ENCODE measurements at places on chromosomes 11 and 22.
A peak's percentile ranks its signal among the peaks of the same experiment; 100 is the strongest.

DNA sequence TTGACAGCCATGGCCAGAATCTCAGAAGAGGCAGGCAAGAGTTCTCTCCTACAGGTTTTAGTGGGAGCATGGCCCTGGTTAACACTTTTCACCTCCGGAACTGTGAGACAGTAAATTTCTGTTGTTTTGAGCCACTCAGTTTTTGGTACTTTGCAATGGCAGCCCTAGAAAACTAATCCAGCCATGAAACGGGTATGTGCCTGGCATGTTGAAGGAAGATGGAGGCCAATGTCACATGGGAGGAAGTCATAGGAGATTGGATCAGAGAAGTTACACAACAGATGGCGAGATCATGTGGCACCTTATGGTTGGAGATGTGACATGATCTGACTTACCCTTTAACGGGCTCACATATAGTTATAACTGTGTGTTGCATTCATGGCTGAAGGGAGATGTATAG lies 63.2 kb upstream of the EED start:
- DNase-seq: no peak

DNA sequence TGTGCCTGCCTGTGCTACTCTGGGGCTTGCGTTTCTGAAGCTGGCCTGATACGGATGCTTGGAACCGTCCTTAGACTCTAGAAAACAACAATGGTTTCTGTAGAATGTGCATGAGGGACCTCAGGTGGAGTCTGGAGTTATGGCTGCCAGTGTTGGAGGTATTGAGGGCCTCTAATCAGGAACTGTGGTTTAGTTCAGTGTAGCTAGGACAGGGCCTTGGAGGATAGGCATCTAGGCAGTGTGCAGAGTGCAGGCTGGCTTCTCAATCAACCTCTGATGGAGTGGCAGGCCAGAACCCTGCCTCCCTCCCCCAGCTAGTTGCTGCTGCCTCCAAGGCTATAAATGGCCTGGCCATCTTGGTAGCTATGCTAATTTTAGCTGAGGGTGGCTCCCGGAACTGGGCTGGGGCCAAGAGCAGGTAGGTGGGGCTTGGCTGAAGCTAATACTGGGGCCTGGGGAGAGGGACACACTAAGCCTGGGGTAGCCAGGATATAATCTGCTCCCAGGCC lies 4.0 kb downstream of the STIM1 start:
- DNase-seq: no peak

GRCh38 chr11:9922806-9923205 lies 258.9 kb downstream of the SWAP70 start:
- DNase-seq: no peak

GRCh38 chr11:5277807-5278382 lies 8.2 kb upstream of the HBE1 start:
- no peak for DNase-seq

DNA sequence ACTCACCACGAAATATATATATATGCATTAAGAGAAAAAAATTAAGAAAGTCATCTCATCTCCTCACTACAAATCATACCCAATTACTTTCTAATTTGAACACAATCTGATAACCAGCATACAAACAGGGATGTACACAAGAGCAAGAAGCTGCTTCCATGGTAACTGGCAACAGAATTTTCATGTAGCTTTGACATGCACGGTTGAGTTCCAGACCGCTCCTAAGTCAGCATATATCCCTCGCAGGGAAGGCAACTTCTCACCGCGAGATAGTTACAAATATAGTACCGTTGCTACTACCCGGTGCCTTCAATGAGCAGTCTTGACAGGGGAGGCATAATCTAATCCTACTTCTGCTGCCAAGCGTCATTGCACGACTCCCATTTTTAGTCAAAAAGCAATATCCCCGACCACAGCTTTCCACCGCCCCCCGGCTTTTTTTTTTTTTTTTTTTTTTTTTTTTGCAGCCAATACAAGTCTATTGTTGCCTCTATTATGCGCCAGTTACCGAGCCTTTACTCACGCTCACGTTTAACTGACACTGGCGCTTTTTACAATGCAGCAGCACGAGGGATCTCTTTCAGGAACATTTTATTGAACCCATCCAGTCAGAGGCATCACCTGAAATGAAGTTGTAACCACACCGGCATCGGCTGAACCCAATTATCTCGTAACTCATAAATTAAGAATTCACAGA lies 2.2 kb downstream of the CADM1 start:
- DNase-seq: no peak

DNA sequence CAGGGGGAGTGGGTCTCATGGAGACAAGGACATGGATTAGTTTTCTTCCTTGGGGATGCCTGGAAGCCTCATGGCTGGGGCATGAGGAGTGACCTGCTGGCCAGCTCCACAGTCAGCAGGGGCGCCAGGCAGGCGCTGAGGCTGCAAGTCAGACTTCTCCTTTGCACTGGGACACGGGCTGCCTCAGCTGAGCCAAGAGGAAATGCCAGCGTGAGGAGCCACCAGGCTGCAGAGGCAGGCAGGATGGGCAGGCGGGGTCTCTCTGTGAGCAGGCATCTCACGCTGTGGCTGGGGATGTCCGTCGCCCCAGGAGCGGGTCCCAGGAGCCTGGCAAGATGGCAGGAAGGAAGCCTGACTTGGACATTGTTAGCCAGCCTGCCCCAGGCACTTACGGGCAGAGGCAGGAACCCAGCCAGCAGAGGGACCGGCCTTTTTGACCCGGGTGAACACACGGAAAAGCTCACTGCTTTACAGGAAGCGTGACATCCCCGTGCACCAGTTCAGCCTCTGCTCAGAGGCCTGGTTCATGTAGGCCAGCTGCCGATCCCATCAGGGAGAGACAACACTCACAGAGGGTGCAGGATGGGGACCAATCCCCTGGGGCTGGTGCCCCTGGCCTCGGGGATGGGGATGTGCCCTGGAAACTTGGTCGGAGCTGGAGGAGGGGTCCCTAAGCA lies 10.2 kb downstream of the GNB1L start:
- no peak for DNase-seq

DNA sequence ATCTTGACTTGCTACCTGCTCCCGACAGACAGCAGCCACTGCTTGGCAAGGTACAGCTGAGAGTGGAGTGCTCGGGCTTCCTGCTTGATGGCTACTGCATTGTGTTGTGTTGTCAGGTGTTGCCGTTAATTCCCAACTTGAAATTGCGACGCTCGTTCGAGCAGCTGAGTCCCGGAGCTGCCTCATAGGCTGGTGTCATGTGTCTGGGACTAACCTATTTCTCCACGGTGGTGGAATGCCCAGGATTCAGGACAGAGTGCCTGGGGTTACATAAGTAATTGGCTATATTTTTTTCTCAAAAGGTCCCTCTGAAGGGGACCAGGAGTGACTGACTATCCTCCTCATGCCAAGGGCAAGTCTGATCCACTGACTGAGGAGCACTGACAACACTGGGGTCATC lies 18.5 kb downstream of the COMMD9 start:
- DNase-seq: no peak

DNA sequence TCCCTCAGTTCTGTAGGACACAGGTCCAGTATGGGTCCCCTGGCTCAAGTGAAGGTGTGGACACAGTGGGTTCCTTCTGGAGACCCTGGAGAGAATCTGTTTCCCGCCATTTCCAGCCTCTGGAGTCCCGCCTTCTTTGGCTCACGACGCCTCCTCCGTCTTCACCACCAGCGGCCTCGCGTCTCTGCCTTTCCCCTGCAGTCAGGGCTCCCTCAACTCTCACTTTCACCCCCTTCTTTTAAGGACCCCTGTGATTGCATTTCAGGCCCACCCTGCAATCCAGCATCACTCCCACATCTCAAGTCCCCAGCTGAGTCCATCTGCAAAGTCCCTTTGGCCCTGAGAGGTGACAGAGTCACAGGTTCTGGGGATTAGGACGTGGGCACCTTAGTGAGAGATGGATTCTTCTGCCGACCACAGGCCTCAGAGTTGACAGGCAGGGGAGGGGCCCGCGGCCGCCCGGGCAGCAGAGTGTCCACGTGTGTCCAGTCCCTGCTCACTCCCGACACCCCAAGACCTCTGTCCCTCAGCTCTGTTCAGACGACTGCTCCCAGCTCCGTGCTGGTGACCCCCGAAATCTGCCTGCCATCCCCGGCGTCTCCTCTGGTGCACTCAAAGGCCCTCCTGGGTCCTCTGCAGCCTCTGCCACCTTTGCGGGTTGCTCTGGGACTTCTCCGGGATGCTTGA lies 36.9 kb upstream of the KRTAP5-7 start:
- DNase-seq: no peak

DNA sequence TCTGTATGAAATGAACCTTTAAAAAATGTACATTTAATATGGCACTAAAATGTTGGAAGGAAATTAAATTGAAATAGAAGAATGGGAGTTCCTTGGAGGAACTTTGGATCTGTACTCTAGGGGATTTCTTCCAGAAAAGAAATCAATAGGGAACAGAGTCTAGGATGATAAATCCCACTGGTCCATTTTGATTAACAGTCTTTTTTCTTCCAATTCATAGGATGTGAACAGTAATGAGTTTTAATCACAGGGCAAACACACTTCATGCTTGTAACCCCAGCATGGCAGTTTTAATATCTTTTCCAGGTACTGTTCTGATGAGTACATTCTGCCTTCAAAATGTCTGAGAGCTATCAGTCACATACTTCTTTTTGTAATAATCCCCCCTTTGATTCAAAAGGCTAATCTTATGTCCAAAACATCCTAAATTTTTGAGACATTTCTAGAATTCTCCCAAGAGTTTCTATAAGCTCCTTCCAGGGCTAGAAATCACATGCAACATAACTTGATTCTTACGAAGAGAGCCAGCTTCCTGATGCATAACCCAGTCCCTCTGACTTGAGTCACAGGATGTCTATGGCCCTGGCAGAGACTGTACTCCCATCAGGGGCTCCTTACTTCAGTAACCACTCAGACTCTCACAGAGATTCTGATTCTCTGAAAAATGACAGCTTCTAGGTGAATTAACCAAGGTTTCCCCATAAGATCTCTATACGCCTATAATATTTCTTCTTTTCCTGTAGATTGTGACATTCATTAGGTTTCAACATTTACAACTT lies 112.9 kb downstream of the SLC36A4 start:
- no peak for DNase-seq

- no peak for DNase-seq
Observed at GRCh38 chr11:20055312-20055711, 105.0 kb downstream of the DBX1 start.

DNA sequence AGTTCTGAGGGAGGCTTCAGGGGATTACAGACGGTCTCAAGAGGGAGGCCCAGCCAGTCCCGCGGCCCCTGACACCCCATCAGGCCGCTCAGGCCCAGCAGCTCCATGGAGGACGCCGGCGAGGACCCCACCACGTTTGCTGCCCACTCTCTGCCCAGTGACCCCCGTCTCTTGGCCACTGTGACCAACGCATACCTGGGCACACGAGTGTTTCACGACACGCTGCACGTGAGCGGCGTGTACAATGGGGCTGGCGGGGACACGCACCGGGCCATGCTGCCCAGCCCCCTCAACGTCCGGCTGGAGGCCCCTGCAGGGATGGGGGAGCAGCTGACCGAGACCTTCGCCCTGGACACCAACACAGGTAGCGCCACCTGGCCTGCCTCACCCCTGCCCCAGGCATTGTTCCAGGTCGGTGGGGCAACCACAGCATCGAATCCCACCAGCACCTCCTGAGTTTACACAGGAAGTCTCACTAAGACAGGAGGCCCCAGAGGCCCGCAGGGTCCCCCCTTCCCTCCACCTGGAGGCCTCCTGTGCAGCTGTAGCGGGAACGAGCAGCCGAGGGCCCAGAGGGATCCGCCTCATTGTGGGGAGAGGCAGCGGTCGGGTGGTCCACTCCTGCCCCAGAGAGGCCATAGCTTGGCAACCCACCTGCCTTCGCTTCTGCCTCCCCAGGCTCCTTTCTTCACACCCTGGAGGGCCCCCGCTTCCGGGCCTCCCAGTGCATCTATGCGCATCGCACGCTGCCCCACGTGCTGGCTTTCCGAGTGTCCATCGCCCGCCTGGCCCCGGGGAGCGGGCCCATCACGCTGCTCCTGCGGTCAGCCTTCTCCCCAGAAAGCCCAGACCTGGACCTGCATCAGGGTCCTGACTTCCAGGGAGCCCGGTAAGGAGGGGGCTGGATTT lies 1.0 kb downstream of the PGGHG start:
- no peak for DNase-seq

DNA sequence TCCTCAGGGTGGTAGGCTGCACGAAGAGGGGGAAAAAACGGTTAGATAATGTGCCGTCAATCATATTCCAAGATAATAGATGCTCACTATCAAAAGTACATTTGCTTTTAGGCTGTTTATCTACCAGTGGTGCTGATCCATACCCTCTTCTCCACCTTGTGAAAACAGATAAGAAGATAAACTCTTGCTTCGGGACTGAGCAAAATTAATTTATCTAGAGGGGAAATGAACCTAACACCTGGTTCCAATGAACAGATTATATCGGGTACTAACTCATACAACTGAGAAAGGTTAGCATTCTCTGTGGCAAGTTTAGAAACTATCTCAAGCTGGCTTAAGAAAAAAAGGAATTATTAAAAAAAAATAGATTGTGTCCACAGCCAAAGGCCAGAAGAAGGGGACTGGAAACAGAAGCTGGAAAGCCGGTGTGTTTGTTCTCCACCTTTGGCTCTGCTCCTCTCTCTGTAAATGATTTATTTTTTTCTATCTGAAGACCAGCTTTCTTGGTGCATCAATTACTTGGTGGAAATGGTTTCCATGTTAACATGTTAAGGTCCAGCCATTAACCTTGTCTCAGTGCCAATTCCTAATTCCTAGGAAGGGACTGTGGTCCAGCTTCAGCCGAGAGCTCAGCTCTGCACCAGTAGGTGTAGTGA lies 55.8 kb downstream of the SC5D start:
- DNase-seq: no peak

GRCh38 chr22:48899523-48900326 lies 927.9 kb downstream of the BRD1 start:
- DNase-seq: no peak

GRCh38 chr11:79046366-79046765 lies 394.5 kb downstream of the TENM4 start:
- DNase-seq: no peak

DNA sequence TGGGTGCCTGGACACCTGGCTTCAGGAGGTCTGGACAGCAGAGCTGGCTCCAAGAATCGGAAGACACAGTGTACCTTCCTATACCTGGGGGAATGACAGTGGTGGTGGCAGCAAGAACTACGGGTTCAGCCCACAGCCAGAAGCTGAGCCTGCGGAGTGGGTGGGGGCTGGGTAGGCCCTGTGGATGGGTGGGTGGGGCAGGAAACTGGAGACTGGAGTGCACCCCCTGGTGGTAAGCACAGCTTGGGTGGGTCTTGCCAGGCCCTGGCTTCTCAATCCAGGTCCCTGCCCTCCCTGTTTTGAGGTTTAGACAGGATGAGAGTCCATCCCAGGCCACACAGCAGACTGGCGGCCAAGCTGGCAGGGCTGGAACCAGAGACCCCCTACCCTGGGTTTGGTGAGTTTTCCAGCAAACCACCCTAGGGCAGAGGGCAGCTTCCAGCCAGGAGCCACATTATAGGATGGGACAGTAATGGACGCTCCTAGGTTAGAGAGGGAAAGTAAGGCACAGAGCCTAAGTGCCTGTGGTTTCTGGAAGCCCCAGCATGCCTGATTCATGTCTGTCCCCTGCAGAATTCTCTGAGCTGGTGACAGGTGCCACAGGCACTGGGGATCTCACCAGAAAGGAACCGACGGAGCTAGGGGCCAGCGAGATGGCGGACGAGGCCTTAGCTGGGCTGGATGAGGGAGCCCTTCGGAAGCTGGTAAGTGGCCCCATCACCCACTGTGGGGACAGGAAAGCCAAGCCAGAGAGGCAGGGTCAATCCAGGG lies 1.7 kb downstream of the SMTN start:
- DNase-seq: peak; percentile 28

- no peak for DNase-seq
Observed at GRCh38 chr11:78450866-78451265, 33.2 kb upstream of the GAB2 start.
